ENCODE measurements at places on chromosomes 2 and 18. TPM values are rescaled to one million over a fixed set of nuclear protein-coding genes. Genes with fewer than 3 reads are reported as not detected.

Gene FAM124B
- under 0.01 TPM for total RNA-seq

Gene TMEM163
- total RNA-seq: not detected

Gene ALPP
- not detected for total RNA-seq

Gene RAB27B
- 0.52 TPM for total RNA-seq

Gene STARD6
- 0.17 TPM for total RNA-seq

Gene KYNU
- total RNA-seq: 1.6 TPM

Gene CLEC4F
- not detected for total RNA-seq

Gene FOXI3
- total RNA-seq: not detected

Gene ESPNL
- total RNA-seq: 0.60 TPM

Gene DNER
- total RNA-seq: 2.8 TPM

Gene RTP5
- total RNA-seq: not detected

Gene AQP12B
- total RNA-seq: not detected

Measured in bronchial smooth muscle cell (primary cell).